ENCODE measurements at places on chromosomes 3 and 15. TPM values are rescaled to one million over a fixed set of nuclear protein-coding genes. Genes with fewer than 3 reads are reported as not detected.

The P4HTM gene
- total RNA-seq: 12.8 TPM

The EPHB3 gene
- 1.0 TPM for total RNA-seq

The ACOX2 gene
- total RNA-seq: 3.8 TPM

The LARP6 gene
- 45.5 TPM for total RNA-seq

The HESX1 gene
- not detected for total RNA-seq

The PLOD2 gene
- total RNA-seq: 130 TPM

The HAPLN3 gene
- total RNA-seq: 12.6 TPM

The KLHL6 gene
- not detected for total RNA-seq

The GOLGA8T gene
- total RNA-seq: not detected

The ZBTB11 gene
- 11.7 TPM for total RNA-seq

The TRIM59 gene
- total RNA-seq: 0.04 TPM

The RASGRF1 gene
- total RNA-seq: 0.15 TPM

- no peak for DNase-seq
Observed at GRCh38 chr15:64611085-64611725, 150.8 kb downstream of the ZNF609 start.

DNA sequence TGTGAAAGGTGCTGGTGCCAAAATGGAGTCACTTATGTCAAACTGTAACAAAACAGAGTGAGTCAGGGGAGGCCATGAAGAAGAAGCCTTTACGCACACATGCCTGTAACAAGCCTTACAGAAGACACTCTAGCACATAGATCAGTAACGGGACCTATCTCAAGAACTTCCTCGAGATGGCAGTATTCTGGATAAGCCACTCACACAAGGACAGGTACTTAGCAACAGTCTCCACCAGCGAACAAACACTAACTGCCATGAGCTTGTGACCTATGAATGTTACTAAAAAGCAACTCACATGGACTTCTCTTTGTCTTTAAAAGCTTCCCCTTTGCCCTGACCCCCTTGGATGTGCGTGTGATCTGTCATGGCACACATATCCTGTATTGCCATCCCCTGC lies 235.1 kb downstream of the CD47 start:
- DNase-seq: peak; percentile 39

DNA sequence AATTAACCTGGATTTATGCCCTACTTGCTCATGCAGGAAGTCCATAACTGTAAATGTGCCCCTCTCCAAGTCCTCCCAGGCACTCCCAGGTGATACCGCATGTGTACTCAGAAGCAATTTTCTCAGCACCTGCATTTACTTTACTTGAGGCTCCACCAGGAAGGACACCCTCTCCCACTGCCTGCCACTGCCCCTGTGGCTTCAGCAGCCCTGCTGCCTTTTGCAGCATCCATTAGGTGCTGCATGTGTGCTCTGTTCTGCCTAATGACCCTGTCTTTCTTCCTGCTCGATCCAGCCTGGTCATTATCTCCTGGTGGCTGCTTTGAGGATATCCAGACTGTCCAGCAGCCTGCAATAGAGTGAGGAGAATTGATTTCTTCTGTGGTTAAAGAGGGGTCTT lies 107.6 kb upstream of the SEMA6D start:
- no peak for DNase-seq

GRCh38 chr3:156233876-156234275 lies 113.5 kb downstream of the KCNAB1 start:
- no peak for DNase-seq

GRCh38 chr3:10495003-10495402 lies 10.4 kb downstream of the ATP2B2 start:
- DNase-seq: peak; percentile 59

- DNase-seq: no peak
Observed at GRCh38 chr15:46617507-46617906, 982.7 kb downstream of the SQOR start.

GRCh38 chr3:52472239-52473000 lies 17.0 kb downstream of the NISCH start:
- DNase-seq: no peak

DNA sequence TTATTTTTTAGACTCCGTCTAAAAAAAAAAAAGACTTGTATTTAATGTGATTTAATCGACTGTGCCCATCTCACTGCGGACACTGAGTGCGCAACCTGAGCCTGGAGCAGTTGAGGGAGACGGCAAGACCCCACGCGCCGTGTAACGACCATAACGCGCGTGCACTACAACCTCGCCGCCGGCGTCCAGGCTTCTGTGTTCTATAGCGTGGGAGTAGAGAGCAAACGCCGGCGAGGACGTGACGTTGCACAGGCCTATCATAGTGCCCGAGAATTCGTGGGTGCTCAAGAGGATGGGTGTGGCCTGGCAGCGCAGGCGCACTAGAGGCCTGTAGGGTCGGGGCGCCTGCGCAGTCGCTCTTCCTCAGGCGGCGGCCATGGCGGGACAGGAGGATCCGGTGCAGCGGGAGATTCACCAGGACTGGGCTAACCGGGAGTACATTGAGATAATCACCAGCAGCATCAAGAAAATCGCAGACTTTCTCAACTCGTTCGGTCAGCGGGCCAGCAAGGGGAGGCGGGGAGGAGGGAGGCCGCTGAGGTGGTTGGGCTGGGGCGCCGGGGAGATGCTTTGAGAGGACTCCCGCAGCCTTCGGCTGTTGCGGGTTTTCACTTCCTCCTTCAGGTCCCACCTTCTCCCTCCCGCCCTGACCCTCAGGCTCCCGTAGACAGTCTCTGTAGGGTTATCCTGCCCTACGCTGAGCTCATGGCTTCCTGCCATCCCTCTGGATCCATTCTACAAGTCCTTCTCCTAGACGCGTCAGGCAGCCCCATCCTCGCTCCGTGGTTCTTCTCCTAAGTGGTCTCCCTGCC lies at the start of gene BRK1:
BRK1 (plus strand) TSS at position 350 of the 812 bp plus-strand sequence; CDS start at position 377, 27 bp downstream.
- DNase-seq: peak; percentile 96

- no peak for DNase-seq
Observed at GRCh38 chr3:169213956-169214355, 449.6 kb downstream of the MECOM start.

GRCh38 chr3:30518872-30519271 lies 87.5 kb upstream of the TGFBR2 start:
- DNase-seq: no peak

DNA sequence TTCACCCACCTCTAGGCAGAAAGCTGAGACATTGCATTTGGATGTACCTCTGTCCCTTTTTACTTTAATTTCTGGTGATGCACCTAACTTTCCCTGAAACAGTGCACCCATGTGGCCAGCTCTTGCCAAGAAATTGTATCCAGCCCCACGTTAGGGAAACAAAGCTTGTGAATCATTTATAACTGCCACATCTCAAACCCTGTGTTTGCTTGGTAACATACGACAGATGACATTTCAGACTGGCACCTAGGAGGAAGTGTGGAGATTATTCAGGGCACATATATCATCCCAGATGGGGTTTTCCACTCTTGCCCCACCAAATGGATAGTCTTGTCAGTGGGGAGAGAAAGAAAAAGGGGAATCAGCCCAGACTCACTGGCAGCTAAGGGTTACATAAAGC lies 2.1 kb downstream of the CYB561D2 start:
- no peak for DNase-seq

DNA sequence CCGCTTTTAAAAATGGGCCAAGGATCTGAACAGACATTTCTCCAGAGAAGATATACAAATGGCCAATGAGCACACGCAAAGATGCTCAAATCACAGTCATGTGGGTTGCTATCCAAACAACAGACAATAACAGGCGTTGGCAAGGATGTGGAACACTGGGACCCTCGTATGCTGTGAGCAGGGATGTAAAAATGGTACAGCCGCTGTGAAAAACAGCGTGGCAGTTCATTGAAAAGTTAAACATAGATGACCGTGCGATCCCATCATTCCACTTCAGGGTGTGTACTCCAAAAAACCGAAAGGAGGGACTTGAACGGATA lies 6.7 kb upstream of the LRRC15 start:
- DNase-seq: no peak

DNA sequence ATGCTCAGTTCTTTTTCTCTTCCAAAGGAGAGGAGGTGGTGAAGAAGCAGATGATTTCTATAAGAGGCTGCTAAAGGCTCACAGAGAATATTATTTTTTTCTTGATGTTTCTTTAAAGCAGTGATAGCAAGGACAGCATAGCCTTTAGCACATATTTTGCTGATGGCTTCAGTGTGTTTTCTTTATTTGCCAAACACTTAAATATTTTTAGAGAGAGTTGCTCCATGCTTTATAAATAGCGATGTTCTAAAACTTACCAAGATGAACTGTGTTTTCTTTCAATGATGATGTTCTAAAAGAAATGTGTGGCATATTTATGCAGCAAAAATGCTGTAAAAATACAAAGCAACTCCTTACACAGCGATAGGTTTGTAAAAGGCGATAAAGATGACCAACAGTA lies 11.8 kb upstream of the KCNAB1 start:
- DNase-seq: no peak

GRCh38 chr3:147688868-147689267 lies 279.7 kb downstream of the ZIC1 start:
- DNase-seq: no peak

- DNase-seq: no peak
Observed at GRCh38 chr3:13025778-13026518, 47.3 kb downstream of the IQSEC1 start.

DNA sequence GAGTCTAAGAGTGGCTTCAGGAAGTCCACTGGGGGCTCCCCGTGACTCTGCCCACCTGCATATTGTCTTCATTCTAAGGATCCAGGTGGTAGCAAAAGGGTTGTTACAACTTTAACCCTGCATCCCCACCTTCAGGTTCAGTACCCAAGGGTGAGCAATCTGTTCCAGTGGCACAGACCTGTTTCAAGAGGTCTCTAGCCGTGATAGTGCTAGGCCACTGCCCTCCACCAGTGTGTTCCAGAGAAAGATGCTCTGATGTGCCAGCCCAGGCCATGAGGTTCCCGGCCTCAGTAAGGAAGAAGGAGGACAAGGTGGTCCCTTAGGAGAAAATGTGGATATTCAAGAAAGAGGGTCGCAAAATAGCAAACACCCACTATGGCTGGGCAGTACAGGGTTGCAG lies 87.0 kb downstream of the IGF1R start:
- DNase-seq: no peak

DNA sequence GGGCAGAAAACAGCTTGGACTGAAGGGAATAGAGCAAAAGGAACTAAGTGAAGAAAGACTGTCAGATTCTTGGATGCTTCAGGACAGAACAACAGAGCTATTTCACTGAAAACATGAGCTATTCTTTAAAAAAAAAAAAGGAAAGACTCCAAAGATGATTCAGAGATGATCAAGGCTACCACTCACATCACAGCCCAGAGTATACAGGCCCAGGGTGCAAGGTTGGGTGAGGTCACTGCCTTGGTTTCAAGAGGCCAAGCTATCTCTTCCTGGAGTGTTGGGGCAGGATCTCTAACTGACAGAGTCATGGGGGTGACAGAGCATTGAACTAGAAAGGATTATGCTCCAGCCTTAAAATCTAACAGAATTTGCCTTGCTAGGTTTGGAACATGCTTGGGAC lies 118.1 kb downstream of the AGBL1 start:
- DNase-seq: no peak

GRCh38 chr3:12974819-12975218 lies 98.4 kb downstream of the IQSEC1 start:
- no peak for DNase-seq

DNA sequence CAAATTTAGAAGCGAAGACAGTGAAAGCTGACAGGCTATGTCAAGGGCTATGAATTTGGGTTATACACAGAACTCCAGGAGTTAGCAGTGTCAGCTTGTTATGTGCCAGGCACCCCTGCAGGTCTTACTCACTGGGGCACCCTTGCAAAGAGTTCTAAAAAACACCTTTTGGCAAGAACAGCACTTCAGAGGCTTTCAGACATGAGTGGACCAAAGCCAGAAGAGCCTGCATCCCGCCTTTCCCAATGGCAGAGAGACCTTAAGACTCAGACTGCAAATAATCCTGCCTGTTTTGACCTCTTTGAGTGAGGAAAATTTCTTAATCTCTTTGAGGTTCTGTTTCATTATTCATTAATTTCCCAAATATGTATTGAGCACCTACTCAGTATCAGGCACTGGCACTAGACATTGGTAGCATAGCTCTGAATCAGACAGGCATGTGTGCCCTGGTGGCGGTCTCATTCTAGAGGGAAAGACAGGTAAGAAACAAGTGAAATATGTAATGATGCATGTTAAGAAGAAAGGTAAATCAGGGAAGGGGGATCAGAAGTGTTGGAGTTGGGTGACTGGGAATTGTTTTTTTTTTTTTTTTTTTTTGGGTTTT lies 280.0 kb downstream of the KBTBD8 start:
- no peak for DNase-seq

- peak; percentile 5 for DNase-seq
Observed at GRCh38 chr3:70065696-70066253, 66.2 kb downstream of the SAMMSON start.

GRCh38 chr3:28050885-28051284 lies 190.5 kb upstream of the CMC1 start:
- DNase-seq: peak; percentile 3

- DNase-seq: no peak
Observed at GRCh38 chr15:95656595-95656994, 673.9 kb upstream of the NR2F2 start.

- no peak for DNase-seq
Observed at GRCh38 chr3:23096041-23096440, 107.1 kb upstream of the UBE2E2 start.

DNA sequence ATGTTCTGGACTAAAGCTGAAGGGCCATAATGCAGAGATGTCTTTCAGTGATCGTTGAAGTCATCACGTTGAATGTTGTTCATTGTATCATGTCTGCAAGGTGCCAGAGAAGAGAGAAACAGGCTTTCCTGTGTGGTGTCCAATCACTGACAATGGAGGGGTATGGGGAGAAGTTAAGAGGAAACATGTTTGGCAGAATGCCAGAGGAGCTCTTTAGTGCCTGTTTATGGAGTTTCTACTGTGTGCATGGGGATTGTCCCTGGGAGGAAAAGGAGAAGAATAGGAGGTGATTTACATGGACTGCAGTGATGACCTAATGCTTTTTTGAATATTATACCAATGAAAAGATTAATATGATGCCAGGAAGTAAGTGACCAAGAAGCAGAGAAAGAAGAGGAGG lies 11.7 kb downstream of the SCAANT1 start:
- no peak for DNase-seq

DNA sequence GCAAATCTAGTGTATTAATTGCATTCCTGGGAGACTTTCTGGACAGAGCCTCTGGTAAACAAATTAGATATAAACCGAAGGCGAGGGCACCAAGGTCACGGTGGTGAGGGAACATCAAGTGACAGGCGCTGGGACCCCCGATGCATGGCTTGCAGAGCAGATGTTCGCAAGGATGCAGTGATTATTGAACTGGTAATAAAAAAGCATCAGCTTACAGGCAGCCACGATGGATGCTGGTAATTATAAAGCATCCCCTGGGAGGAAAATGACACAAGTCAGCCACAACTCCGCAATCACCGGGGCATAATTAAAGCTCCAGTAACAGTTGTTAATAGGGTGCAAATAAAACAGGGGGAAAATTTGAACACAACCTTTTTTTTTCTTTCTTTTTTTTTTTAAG lies 231.1 kb upstream of the DPH6 start:
- DNase-seq: no peak

DNA sequence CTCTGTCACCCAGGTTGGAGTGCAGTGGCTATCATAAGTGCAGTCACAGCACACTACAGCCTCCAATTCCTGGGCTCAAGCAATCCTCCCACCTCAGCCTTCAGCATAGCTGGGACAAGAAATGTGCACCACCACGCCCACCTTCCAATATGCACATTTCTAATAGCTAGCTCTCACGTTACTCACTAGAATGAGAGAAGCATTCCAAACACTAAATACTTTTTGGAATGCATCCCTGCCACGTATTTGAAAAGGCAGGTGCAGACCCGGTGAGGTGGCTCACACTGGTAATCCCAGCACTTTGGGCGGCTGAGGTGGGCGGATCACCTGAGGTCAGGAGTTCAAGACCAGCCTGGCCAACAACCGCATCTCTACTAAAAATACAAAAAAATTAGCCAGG lies 7.6 kb upstream of the TCF12 start:
- no peak for DNase-seq

Data from H4 (cell line).